M059J (cell line): ENCODE measurements at places on chromosomes 1 and 21. TPM values are rescaled to one million over a fixed set of nuclear protein-coding genes. Genes with fewer than 3 reads are reported as not detected.

RCSD1 gene
- total RNA-seq: 0.15 and 0.81 TPM in 2 replicates

LCE3E gene
- total RNA-seq: not detected in 2 replicates

CHRM3 gene
- 0.20 and 1.2 TPM in 2 replicates for total RNA-seq

WLS gene
- total RNA-seq: 43.9 and 47.3 TPM in 2 replicates

EFNA3 gene
- 0.59 and 2.9 TPM in 2 replicates for total RNA-seq

LPAR3 gene
- total RNA-seq: 2.6 and 3.6 TPM in 2 replicates

LY9 gene
- not detected in 2 replicates for total RNA-seq

TMEM82 gene
- total RNA-seq: not detected in 2 replicates

TMEM234 gene
- total RNA-seq: 12.0 and 12.3 TPM in 2 replicates

CRABP2 gene
- 21.1 and 31.9 TPM in 2 replicates for total RNA-seq

CFAP141 gene
- total RNA-seq: not detected in 2 replicates

CD84 gene
- total RNA-seq: not detected in 2 replicates

CYP4A22 gene
- total RNA-seq: not detected in 2 replicates

IL6R gene
- 2.3 and 3.8 TPM in 2 replicates for total RNA-seq

ANKRD45 gene
- total RNA-seq: 1.2 and 3.2 TPM in 2 replicates

KRTAP27-1 gene
- not detected in 2 replicates for total RNA-seq

GPR161 gene
- total RNA-seq: 9.2 and 15.2 TPM in 2 replicates

SLAMF8 gene
- 0.05 and 0.25 TPM in 2 replicates for total RNA-seq

RIMKLA gene
- total RNA-seq: not detected in 2 replicates

DCDC2B gene
- total RNA-seq: not detected in 2 replicates

ABCG1 gene
- not detected in 2 replicates for total RNA-seq

FMN2 gene
- total RNA-seq: 6.0 and 19.2 TPM in 2 replicates

CCDC24 gene
- 10.6 and 11.1 TPM in 2 replicates for total RNA-seq
